Kidney capillary endothelial cell (primary cell): ENCODE measurements at places on chromosomes 5 and 9.

- DNase-seq, result no peak
Measured at GRCh38 chr5:142491270-142491669, 166.4 kb upstream of the SPRY4 start.

- DNase-seq, result no peak
Measured at GRCh38 chr5:14818931-14819790, 52.4 kb downstream of the ANKH start.

- DNase-seq, result no peak
Measured at GRCh38 chr5:110880413-110880812, 141.6 kb downstream of the SLC25A46 start.

GRCh38 chr5:97418462-97418861 is 235.4 kb upstream of the RIOK2 start:
- no peak for DNase-seq

DNA sequence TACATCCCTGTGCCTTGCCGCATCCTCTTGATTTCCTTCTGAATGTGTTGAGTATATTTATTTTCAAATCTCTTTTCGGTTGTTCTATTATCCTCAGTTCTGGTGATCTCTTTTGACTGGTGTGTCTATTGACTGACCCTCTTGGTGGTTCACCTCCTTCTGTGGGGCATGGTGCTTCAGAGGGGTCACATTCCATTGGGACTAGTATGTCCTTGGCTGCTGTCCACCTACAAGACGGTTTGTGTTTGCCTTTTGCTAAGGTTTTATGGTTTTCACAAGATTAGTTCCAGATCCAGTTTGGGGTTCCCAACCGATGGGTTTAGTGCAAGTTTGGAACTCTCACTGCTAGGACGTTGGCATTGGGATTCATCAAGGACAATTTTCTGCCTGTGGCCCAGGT is 66.6 kb downstream of the PHF2 start:
- no peak for DNase-seq

DNA sequence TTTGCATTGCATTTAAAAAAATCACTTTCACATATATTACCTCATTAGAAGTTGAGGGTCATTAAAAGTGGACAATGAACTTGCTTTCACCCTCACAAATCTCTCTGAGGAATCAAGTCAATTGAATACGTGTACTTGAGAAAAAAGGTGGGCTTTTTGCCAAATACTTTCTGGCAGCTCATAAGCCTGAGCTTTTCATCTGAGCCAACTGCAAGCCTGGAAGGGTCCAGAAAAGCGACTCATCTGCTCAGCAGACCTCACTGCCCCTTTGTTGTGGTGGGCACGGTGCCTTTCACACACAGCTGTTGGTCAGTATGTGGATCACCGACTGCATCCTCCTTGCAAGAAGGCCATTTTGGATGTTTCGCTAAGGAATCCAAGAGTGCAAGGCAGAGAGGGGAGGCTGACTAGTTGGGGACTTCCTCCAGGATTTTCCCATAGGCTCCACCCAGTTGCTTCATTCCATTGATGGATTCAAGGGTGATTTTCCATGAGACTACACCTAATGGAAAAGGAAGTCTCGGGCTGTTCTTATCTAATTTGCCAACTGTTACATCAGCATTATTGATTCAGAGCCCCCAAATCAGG is 564.7 kb downstream of the PDE4D start:
- DNase-seq, result no peak

DNA sequence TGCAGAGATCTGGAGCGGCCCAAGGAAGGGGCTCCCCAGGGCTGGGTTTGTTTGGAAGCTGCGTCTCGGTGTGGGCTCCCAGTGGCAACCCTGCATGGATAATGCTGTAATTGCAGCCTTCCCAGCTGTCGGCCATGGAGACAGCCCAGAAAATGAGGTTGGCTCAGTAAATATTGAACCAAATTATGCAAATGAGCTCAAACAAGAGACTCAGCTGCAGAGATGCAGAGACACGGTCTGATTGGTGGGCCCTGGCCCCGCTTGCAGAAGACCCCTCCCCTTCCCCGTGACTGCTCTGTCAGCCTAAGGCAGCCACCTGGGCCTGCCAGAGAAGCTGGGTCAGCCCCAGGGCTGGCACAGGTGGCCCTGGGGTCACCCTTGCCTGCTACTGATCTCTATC is 75.9 kb downstream of the RAD23B start:
- no peak for DNase-seq

- peak; percentile 26 for DNase-seq
Measured at GRCh38 chr9:123335193-123335985, 20.6 kb upstream of the CRB2 start.

- DNase-seq, result no peak
Measured at GRCh38 chr5:6728011-6728794, 15.0 kb downstream of the TENT4A start.

GRCh38 chr9:86734771-86735170 is 212.5 kb downstream of the GAS1 start:
- DNase-seq, result peak; percentile 36

DNA sequence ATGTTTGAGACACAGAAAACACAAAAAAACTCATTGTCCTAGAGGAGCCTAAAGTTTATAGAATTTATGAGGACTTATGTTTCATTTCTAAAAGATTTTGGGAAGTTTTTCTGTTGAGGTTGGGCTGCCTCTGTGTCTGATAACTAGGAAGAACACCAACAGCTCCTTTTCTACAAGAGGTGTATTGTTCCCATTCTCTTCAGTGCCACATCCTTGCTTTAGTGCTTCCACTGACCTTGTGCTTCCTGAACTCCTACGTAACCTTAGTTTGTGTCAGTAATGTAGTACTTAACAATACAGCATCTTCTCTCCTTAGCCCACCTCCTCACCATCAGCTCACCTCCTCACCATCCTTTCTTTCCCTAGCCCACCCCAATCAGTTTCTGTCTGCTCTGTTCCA is 117.3 kb upstream of the TNC start:
- DNase-seq, result no peak

- DNase-seq, result no peak
Measured at GRCh38 chr9:9299134-9299533, 1313.7 kb downstream of the PTPRD start.
